Lower lobe of right lung (tissue), 2 donors: ENCODE measurements at places on chromosomes 7 and 10. TPM values are rescaled to one million over a fixed set of nuclear protein-coding genes. Genes with fewer than 3 reads are reported as not detected.

DNA sequence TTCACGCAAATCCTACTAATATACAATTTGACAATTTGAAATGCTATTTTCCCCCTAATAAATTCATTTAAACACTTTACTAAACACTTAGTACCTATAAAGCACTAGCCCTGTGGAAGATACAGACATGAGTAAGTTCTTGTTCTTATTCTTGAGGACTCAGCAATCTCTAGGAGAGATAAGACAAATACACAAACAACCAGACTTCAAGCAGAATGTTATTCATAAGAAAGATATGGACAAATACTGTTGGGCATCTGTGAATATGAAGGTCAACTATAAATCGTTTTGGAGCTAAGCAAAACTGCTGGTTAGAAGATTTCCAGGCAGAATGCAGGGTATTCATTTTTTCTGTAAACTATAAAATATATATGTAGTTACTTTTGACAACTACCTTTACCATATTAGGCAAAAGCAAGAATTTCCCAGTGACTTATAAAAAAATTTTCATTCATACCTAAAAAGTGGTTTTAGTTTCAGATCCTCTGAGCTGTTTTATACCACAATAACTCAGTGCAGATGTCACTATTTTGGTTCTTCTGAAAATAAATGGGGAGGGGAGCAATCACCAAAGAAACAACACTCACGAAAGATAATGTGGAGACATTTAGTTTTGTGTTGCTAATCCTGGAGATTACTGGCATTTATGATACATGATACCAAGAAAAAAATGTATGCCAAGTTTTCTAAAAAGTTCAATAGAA, 3.8 kb downstream of the VPS41 start:
- no peaks in the 10 kb centered on the region for H3K27me3 ChIP-seq
- no peak overlapping the region for H3K4me3 ChIP-seq
- DNase-seq, result no peak

GRCh38 chr7:105721571-105722104, 140.3 kb upstream of the EFCAB10 start:
- no peaks in the 10 kb centered on the region for H3K27me3 ChIP-seq
- DNase-seq, result no peak
- H3K36me3 ChIP-seq, result no peaks in the 10 kb centered on the region
- no peak overlapping the region for H3K27ac ChIP-seq

- H3K4me1 ChIP-seq, result peaks cover 28% of the 10 kb centered on the region
- peak overlapping the region; percentile 75 for H3K27ac ChIP-seq
- no peaks in the 10 kb centered on the region for H3K36me3 ChIP-seq
- DNase-seq, result no peak
- no peak overlapping the region for H3K4me3 ChIP-seq
Observed at GRCh38 chr10:89278034-89278535, 23.8 kb upstream of the IFIT2 start.

GRCh38 chr10:77024461-77024860, 613.1 kb downstream of the KCNMA1 start:
- DNase-seq, result no peak
- H3K36me3 ChIP-seq, result no peaks in the 10 kb centered on the region
- no peak overlapping the region for H3K27ac ChIP-seq
- no peaks in the 10 kb centered on the region for H3K27me3 ChIP-seq
- no peaks in the 10 kb centered on the region for H3K4me1 ChIP-seq
- no peak overlapping the region for H3K4me3 ChIP-seq

DNA sequence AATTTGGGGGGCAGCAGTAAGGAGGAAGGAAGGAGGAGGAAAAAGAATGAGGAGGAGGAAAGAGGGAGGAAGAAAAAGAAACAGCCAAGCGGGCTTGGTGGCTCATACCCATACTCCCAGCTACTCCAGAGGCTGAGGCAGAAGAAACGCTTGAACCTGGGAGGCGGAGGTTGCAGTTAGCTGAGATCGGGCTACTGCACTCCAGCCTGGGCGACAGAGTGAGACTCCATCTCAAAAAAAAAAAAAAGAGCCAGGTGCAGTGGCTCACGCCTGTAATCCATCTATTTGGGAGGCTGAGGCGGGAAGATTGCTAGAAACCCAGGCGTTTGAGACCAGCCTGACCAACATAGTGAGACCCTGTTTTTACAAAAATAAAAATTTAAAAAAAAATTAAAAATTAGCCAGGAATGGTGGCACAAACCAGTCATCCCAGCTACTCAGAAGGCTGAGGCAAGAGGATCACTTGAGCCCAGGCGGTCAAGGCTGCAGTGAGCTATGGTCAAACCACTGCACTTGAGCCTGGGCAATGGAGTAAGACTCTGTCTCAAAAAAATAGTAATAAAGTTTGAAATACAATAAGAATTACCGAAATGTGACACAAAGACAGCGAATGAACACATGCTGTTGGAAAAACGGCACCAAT, 14.1 kb upstream of the CRCP start:
- peaks cover 7% of the 10 kb centered on the region for H3K4me1 ChIP-seq
- peak overlapping the region; percentile 73 for H3K27ac ChIP-seq
- no peak for DNase-seq
- no peaks in the 10 kb centered on the region for H3K27me3 ChIP-seq
- H3K36me3 ChIP-seq, result no peaks in the 10 kb centered on the region
- H3K4me3 ChIP-seq, result peak overlapping the region; percentile 46

DNA sequence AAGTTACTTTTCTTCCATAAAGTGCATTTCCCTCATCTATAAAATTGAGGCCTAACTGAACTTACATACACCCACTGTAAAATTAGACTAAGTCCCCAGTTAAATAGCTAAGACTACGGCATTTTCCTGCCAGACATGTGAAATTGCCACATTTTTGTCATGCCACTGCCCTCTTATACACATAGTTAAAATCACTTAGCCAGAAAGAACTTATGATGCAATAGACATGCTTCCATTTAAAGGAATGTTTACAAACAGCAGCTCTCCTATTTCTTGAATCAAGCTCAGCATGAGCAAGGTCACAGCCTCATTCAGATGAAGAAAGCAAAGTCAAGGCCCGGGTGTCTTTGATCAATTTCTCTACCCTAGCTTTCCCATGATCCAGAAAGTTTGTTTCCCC, 175.7 kb downstream of the LRRN3 start:
- H3K4me1 ChIP-seq, result peaks cover 17% of the 10 kb centered on the region
- H3K27me3 ChIP-seq, result no peaks in the 10 kb centered on the region
- H3K27ac ChIP-seq, result peak overlapping the region; percentile 59
- no peaks in the 10 kb centered on the region for H3K36me3 ChIP-seq
- no peak for DNase-seq

- H3K27ac ChIP-seq, result peak overlapping the region; percentile 32
- H3K4me3 ChIP-seq, result no peak overlapping the region
- DNase-seq, result no peak
- no peaks in the 10 kb centered on the region for H3K36me3 ChIP-seq
- no peaks in the 10 kb centered on the region for H3K27me3 ChIP-seq
- peaks cover 52% of the 10 kb centered on the region for H3K4me1 ChIP-seq
Observed at GRCh38 chr7:137978464-137979237, 23.2 kb downstream of the CREB3L2 start.

DNA sequence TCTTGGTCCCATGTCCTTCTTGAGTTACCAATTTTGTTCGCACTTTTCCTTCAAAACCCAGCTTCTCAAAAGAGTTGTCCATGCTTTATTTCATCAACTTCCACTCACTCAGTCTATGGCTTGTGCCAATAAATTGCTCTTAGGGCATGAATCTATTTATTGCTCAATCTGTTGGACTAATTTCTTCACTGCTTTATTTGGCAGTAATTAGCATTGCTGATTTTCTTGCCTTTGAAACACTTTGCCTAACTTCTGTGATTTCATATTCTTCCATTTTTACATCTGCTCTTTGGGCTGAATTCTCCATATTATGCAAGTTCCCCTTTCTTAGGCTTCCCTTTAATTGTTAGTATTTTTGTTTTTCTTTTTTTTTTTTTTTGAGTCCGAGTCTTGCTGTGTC, 16.8 kb downstream of the DLD start:
- no peak overlapping the region for H3K4me3 ChIP-seq
- peaks cover 10% of the 10 kb centered on the region for H3K4me1 ChIP-seq
- DNase-seq, result no peak

GRCh38 chr7:140209866-140210609, 33.3 kb upstream of the KDM7A start:
- no peaks in the 10 kb centered on the region for H3K36me3 ChIP-seq
- no peak overlapping the region for H3K4me3 ChIP-seq
- H3K27me3 ChIP-seq, result no peaks in the 10 kb centered on the region
- DNase-seq, result peak; percentile 61
- peak overlapping the region; percentile 9 for H3K27ac ChIP-seq

DNA sequence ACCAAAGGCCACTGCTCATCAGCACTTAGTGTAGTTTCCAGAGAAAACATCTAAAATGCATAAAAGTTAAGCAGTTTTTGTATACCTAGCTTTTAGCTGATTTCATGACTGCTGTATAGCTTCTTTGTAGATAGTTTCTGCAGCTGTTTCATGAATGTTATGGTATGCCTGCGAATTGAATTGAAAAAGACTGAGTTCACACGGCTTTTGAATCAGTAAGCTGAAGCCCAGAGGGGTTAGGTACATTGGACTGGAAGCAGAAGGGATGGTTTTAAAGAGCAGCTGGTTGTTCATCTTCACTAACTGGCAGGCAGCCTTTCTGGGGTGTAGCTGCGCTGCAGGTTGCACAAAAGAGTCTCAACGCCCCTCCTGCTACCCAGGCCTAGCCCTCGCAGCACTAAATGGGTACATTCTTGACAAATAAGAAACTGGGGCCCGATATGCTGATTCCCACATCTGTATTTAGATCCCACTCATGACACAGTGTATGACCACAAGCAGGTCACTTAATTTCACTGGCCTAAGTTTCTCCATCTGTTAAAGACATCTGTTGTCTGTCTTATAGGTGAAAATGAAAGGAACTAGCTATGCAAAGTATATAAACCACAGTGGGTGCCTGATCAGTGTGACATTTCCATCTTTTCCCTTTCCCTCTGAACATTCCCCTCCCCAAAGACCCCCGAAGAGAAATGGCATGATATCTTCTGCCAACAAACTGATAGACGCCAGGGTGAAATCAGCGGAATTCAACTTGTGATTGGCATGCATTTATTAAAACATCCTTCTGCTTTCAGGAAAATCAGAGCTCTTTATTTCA, 85.9 kb upstream of the AGBL3 start:
- H3K36me3 ChIP-seq, result no peaks in the 10 kb centered on the region
- peaks cover 16% of the 10 kb centered on the region for H3K4me1 ChIP-seq
- H3K27me3 ChIP-seq, result no peaks in the 10 kb centered on the region
- DNase-seq, result no peak
- H3K27ac ChIP-seq, result no peak overlapping the region

DNA sequence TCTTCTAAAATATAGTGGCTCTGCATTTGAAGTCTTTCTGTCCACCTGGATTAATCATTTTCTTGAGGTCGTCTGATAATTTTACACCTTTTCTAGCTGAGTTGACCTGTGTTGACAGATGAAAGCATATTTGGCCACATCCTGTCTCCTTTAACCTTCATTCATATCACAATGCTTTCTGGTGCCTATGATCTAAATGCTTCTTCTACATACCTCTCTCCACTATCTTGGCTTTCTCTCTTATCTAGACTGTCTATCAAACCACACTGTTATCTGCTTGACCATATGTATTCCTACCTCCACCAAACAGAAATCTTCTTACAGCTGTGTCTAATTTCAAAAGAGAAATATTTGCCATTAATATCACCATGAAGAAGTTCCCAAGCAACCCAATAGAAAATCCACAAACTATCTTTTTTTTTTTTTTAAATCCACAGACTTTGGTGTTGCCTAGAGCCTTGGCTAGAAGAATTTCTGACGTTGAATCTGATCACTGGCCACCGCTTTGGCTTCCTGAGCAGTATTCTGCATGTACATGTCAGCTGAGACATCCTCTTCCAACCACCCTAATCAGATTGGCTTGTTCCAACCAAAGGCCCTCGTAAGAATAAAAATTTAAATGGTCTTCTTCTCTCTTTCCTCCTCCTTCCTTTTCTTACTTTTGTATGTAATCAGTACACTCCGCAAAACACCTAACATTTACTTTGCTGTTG, 66.3 kb upstream of the SP4 start:
- no peak for DNase-seq
- no peaks in the 10 kb centered on the region for H3K36me3 ChIP-seq
- H3K27me3 ChIP-seq, result no peaks in the 10 kb centered on the region
- no peak overlapping the region for H3K4me3 ChIP-seq

DNA sequence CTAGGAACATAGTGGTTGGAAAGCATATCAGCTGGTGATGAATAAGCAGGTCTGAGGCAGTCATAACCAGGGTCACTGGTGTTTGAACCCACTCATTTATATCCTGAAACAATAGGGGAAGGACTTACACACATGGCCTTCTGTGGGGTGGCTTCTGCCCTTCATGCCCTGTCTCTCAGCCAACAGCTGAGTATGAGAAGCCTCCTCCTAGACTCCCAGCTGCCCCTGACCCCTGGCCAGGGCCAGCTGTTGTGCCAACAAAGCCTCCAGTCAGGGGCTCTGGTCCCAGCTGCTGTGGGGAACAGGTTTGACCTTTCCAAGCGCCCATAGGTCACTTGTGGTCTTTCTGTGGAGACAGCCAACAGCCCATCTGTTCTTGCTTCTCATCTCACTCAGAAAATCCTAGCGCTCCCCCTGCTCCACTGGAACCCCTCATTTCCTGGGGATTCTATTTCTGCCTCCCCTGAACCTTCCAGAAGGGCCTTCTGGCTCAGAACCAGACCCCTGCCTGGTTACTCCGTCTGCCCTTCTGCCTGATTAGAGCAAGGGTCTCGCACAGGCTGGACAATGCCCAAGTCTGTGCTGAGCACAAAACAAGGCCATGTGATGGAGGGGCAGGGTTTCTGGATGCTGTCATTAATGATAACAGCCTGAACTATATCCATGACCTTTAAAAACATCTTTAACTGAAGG, 9.7 kb upstream of the PURB start:
- H3K4me1 ChIP-seq, result no peaks in the 10 kb centered on the region
- no peak overlapping the region for H3K27ac ChIP-seq
- no peak overlapping the region for H3K4me3 ChIP-seq
- no peaks in the 10 kb centered on the region for H3K36me3 ChIP-seq

DNA sequence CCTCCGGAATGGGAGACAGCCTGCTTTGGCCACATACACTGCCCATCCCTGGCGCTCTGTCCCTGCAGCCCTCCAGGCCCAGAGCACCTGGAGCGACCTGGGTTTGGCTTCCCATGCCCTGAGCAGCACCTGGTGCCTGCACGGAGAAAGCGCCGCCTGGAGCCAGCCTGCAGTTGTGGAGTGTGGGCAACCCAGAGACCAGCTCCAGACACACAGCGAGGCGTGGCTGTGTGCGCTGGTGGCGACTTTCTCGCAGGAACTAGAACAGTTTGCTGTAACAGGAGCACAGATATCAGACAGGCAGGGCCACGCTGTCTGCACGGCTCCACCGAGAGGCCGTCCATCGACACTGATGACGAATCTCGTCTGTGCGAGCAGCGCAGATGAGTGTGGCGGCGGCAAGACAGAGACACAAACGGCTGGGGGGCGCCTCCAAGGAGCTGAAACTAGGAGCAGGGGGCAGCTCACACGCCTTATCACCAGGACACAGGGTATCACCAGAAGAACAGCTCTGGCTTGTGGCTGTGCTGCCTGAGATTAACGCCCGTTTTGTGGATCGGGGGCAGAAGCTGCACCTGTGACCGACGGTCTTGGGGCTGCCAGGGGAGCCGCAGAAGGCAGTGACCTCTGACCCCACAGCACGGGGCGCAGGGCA, 275.3 kb downstream of the DNAJB6 start:
- peak overlapping the region; percentile 56 for H3K4me3 ChIP-seq
- DNase-seq, result no peak
- no peak overlapping the region for H3K27ac ChIP-seq
- peaks cover 4% of the 10 kb centered on the region for H3K27me3 ChIP-seq

Gene PAPSS2
- 137 TPM for total RNA-seq

Gene LOXL4
- 4.5 TPM for total RNA-seq

Gene CNPY1
- total RNA-seq, result not detected

Gene GIMAP4
- total RNA-seq, result 95.7 TPM

Gene FOXI2
- not detected for total RNA-seq

Gene TUBB8
- 0.38 TPM for total RNA-seq

Gene KIF11
- 1.8 TPM for total RNA-seq
